CD4-positive, alpha-beta T cell treated with Interleukin-10 for 1 hour (primary cell): ENCODE measurements at places on chromosomes 16 and 17.

- DNase-seq: no peak
Measured at GRCh38 chr16:84834403-84834772, 14.6 kb downstream of the CRISPLD2 start.

DNA sequence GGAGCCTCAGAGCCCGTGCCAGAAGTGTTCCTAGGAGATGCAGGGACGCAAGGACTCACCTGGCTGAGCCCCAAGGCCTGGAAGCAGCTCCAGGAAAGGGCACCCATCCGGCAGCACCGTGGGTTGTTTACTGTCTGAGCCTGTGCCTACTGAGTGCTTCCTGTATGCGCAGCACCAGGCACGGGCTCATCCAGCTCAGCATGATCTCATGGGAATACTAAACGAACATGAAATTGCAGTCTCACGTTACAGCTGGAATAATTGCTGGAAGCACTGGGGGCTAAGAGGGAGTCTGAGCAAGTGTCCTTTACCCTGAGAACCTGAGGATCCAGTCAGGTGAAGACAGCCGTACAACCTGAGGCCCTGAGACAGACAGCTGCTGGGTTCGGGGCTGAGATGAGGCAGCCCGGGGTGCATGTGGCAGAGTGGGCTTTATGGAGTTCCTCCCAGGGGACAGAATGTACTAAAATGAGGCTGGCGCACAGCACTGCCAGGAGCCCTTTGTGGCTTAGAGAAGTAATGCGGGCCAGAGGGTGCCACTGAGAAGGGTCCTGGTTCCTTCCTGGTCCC, 5.4 kb downstream of the CTRL start:
- no peak for DNase-seq

DNA sequence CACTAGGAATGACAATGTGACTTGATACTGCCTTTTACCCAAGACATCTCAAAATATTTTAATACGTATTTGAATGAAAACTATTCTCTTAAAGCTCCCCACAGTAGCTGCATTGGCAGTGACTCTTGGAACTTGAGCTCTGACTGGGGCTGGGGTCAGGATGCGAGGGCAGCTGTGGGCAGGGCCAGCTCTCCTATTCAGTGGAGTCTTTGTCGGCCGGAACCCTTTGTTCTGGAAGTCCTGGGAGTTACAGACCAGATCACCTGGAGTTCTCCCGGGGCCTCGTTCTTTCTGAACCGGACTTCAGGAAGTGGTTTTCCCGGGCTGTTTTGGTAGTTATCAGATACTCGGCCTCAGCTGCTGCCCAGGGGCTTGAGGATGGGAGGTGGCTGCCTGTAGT, 84.9 kb downstream of the NPIPB11 start:
- no peak for DNase-seq

GRCh38 chr17:72354071-72354470, 233.3 kb downstream of the SOX9 start:
- no peak for DNase-seq

DNA sequence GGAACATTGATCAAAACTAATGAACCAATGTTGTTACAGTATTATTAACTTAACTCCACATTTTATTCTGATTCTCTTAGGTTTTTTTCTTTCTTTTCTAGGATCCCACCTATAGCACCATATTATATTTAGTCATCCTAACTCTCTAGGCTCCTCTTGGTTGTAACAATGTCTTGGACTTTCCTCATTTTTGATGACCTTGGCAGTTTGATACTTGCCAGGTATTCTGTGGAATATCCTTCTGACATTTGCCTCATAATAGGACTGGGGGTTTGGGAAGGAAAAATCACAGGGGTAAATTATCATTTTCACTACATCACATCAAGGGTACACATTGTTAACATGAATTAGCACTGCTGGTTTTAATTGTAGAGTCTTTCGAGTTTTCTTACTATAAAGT, 851.6 kb upstream of the SOX9 start:
- no peak for DNase-seq

GRCh38 chr17:17681744-17682292, 560 bp downstream of the RAI1 start:
- DNase-seq: no peak

GRCh38 chr17:78128551-78129350, at the start of gene TMC6:
Gene TMC6 (minus strand): TSS chr17:78128755. CDS start chr17:78126832, 1,923 bp downstream.
- DNase-seq: peak; percentile 79

GRCh38 chr16:4611337-4612021, 3.2 kb downstream of the UBALD1 start:
- DNase-seq: no peak

DNA sequence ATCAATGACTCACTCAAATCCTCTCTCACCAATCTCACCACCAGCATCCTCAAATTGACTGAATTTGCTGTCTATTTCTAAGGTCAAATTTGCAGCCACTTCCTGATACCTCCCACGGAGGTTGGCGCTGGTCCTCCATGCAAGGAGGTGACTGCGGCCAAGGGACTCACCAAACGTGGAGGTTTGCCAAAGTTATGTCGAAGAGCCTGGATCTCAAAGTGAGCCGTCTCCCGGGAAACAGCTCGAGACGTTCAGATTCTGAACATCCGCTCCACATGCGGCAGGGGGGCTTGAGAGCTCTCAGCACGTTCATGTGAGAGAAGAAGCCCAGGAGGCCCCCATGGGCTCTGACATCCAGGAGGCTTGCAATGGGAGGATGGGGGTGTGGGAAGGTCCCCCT, 22.6 kb downstream of the LGALS3BP start:
- DNase-seq: no peak

DNA sequence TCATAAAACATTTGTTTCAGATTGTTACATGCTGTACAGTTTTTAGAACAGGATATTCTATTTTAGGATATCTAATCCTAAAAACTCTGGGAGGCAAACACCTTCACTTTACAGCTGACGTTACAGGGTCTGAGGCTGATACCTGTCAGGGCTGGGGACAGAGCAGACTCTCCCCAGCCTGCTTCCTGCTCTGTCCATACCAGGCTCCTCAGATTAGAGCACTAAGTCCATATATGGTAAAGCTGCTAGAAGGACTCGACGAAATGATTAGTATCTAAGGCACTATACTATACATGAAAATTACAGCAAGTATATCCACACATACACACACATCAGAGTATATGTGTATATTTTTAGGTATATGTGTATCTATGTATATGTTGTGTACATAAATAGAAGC, 125.2 kb downstream of the ZFHX3 start:
- DNase-seq: no peak

DNA sequence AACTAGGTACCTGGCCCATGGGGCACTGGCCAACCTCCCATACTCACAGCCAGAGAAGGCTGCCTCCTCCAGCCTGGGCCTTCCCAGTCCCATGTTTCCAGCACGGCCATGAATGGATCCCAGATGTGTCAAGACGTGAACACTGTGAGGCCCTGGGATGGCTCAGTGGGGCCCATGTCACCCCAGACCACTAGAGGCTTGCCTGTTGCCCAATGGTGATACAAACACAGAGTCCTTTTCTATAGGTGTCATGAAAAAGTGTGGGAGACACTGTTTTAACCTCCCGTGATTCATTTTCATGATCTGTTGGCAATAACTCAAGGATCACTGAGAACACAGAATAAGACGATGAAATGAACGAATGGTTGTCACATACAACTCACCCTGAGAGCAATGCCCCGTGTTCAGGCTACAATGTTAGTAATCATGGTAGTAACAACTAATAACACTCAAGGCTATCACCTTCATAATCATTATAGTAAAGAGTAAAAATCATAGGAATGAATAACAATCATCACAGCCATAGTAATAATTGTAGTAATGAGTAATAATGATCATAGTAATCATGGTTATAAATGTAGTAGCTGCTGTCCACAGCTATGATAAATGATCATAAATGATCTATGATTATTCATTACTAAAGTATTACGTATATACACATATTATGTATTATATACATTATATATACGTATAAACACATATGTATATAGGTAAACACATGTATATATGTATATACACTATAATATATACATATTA, 64.0 kb downstream of the DYNLRB2 start:
- DNase-seq: no peak

DNA sequence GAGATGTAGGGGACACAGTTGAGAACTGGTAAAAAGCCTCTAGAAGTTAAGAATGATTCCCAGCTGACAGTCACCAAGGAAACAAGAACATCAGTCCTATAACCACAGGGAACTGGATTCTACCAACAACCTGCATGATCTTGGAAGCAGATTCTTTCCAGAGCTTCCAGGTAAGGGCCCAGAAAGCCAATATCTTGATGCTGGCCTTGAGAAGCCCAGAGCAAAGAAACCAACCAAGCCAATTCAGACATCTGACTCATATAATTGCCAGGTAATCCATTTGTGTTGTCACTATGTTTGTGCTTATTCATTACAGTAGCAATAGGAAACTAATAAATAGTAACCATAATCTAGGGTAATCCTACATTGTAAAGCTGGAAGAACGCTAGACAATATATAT, 81.6 kb downstream of the CACNG1 start:
- no peak for DNase-seq

GRCh38 chr16:4922721-4923342, 14.1 kb downstream of the PPL start:
- no peak for DNase-seq

- no peak for DNase-seq
Measured at GRCh38 chr16:88688013-88688778, 1.9 kb upstream of the SNAI3 start.

DNA sequence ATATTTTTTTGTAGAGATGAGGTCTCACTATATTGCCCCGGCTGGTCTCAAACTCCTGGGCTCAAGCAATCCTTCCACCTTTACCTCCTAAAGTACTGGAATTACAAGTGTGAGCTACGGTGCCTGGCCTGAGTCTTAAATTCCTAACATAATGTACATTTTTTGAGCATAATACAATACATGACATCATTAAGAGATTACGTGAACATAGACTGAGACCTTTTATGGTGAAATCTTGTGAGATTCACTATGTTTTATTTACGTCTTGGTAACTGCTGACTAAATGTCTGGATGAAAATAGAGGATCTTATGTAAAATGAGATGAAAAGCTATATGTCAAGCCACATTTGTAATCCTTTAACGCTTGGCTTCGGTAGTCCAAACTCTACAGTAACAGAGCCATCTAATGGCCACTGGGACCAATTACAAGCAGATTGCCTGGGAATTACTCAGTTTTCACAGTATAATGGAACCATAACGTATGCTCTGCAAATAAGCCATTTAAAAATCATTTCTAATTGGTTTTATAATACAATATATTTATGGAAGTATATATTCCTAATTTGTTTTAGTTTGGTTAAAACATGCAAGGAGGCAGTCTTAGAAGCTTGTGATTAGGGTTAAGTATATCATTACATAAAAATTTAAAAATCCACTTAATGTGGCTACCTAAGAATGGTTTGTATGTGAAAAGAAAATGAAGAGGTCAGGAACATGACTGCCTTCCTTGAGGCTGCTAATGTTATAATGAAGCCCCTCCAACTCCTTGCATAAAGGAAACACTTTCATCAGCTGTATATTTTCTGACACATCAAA, 8.1 kb upstream of the EFCAB13 start:
- DNase-seq: peak; percentile 69

DNA sequence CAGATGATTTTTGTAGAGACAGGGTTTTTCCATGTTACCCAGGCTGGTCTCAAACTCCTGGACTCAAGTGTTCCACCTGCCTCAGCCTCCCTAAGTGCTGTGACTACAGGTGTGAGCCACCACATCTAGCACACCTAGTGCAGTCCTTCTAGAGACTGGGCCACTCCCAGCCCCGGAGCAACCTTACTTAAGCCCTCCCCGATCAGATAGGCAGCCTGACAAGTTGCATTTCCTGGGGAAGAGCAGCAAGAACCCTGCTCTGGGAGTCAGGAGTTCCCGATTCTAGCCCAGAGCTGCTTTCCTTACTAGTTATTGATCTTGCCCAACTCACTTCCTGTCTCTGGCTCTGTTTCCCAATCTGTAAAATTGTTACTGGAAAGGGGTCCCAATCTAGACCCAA, 7.0 kb upstream of the NAGLU start:
- DNase-seq: no peak

DNA sequence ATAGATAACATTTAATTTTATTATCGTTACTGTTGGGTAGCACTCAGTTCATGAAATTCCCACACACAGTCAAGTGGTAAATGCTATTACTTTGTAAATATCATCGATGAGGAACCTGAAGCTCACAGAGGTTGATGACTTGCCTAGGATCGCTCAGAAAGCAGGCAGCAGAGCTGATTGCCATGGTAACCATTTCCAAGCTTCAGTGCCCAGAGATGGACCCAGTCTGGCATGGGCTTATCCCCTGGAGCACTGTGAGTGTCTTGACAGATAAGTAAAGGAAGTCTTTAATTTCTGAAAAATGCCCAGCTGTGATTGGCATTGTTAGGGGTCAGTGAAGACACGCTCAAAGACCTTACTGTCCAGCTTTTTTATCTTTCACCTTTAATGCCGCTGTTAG, 95.0 kb downstream of the PRKCB start:
- no peak for DNase-seq

DNA sequence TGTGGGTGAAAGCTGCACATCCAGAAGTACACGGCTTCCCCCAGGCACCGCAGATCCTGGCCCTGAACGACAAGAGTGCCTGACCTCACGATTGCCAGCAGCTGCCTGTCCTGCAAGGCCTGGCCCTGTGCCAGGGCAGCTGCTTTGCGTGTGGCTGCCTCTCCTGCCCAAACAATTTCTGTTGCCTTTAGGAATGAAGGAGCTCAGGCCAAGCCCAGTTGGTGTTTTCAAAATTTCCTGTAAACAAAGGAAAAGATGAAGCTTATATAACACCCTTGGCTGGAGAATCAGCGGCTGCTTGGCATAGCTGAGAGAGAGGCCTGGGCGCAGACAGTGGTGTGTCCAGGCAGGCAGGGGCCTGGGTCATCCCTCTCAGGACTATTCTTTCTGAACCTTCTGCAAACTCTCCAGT, 11.7 kb upstream of the SLC47A2 start:
- DNase-seq: no peak

DNA sequence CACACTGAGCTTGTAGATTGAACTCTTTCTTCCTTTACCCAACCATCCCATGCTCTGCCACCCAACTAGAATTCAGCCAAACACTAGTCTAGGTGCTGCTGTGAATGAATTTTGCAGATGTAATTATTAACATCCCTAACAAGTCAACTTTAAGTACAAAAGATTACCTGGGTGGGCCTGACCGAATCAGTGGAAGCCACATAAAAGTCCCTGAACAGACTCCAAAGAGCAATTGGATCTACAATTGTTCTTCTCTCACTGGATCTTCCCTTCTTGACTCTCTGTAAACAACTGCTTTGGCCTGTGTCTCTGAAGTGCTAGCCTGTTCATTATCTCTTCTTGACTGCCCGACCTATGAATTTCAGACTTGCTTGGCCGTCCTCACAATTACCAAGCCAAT, 67.9 kb downstream of the PMP22 start:
- DNase-seq: no peak

- no peak for DNase-seq
Measured at GRCh38 chr17:13922885-13923284, 146.4 kb upstream of the COX10 start.

DNA sequence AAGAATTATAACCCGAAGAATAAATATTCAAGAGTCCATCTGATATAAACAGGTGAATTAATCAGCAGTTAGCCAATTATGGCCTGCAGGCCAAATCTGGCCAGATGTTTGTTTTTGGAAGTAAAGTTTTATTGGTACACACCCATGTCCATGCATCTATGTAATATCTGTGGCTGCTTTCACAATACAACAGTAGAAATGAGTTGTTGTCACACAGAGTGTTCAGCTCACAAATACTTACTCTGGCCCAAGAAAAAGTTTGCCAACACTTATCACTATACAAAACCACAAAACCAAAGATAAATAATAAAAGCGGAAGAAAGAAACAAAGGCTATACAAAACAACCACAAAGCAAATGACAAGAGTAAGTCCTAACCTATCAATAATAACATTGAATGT, 109.4 kb downstream of the CDYL2 start:
- no peak for DNase-seq
